ENCODE measurements at places on chromosomes 1 and 21.

DNA sequence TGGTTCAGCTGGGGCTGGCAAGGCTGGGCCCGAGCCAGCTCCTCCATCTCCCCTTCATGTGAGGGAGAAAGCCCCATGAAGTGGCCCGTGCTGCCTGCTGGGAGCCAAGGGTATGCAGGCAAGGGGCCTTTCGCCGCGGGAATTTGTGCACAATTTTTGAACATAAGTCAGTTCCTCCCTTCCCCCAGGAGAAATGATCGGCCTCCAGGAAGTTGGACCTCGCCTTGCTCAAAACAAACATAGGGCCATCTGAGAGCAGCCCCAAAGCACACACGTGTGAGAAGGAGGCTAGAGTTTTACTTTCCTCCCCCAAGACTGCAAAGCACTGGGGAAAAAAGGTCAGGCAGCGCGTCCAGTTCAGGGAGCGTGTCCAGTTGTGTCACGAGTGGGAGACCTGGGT lies 64.7 kb downstream of the PRDM16 start:
- DNase-seq: no peak

- DNase-seq: no peak
Measured at GRCh38 chr1:41439234-41439633, 45.2 kb downstream of the EDN2 start.

GRCh38 chr1:151703813-151704212 lies 12.8 kb downstream of the CELF3 start:
- no peak for DNase-seq

GRCh38 chr1:164590592-164590991 lies 31.6 kb downstream of the PBX1 start:
- no peak for DNase-seq

DNA sequence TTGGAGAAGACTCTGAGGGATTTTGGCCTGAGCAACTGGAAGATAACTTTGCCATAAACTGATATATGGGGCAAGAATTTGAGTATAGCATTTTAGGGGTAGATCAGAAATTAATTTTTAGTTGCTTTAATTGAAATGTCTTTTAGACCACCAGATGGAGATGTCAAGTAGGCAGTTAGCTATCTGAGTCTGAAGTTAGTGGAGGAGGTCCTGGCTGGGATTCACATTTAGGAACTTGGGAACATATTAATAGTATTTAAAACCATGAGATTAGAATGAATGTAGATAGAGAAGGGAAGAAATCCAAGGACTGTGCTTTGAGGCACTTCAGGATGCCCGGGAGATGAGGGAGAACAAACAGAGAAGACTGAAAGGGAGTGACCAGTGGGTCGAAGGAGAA lies 32.6 kb downstream of the SLC44A3 start:
- no peak for DNase-seq
